Stimulated activated CD4-positive, alpha-beta T cell treated with anti-CD3 and anti-CD28 coated beads, Interleukin-1b, Interleukin-23, amount 100 ng/mL, for 1 hour (primary cell): ENCODE measurements at places on chromosomes 3 and 15.

DNA sequence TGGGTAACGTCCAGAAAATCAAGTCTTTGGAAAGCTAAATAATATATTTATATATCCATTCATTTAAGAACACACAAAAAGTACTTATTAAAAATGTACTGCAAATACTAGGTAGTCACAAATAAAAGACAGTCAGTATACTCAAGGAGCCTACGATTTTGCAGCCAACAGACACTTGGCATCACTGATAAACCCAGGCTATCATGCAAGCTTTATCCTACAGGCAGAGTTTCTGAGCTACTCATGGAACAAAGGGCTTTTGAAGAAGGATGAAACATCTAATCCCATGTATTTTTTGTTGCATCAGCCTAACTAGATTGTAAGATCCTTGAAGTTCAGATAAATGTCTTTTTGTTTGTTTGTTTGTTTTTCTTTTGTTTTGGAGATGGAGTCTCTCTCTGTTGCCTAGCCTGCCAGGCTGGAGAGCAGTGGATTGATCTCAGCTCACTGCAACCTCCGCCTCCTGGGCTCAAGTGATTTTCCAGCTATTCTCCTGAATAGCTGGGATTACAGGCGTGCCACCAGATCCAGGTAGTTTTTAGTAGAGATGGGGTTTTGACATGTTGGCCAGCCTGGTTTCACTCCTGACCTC, 319.4 kb upstream of the MDFIC2 start:
- no peak for DNase-seq

- no peak for DNase-seq
Measured at GRCh38 chr15:92149029-92149428, 244.7 kb upstream of the ST8SIA2 start.

DNA sequence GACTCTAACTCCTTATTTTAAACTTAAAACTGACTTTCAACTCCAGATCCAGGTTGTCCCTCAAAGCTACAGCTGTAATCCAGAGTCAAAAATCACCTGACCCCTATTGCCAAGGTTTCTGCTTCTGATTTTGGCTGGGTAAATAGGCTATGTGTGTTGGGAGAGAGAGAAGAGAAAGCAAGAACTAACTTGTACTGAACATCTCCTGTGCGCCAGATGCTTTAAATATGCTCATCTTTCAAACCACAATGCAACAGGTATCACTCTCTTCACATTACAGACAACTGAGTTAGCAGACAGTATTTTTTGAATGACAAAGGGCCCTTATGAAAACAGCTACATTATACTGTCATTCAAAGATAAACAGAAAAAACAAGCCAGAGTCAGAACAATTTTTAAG, 7.0 kb downstream of the WWTR1 start:
- DNase-seq = no peak

DNA sequence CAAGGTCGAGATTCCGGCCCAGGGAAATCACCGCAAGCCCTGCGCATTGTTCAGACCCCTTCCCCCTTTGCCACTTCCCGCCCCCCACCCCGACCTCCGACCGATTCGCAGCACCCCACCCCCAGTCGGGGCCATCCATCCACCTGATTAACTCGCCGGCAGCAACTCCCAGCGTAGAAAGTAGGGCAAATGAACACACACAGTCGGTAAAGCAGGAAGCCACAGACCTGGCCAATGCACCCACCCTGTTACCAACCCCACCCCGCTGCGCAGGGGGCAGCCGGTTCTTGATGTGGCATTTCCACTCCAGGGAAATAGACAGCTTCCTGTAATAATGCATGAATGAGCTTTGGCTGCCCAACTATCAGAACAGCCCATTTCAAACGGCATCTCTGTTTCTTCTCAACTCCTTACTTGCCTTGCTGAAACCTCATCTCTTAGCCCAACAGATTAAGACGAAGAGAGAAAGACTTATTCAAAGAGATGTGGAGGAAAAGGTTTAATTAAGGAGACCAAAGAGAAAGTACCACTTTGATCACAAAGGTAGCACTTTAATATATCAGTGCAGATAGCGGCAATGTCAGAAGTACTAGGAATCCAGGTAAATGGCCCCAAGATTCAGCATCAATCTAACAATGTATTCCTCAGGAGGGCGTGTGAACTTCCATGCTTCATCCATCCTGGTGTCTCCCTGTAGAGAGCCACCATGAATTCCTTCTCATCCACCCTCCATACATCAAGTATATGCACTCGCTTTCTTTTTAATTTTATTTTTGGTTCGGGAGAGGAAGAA, 1.9 kb downstream of the TNIK start:
- DNase-seq = no peak

GRCh38 chr3:21798356-21799088, 47.5 kb upstream of the ZNF385D start:
- DNase-seq = no peak

DNA sequence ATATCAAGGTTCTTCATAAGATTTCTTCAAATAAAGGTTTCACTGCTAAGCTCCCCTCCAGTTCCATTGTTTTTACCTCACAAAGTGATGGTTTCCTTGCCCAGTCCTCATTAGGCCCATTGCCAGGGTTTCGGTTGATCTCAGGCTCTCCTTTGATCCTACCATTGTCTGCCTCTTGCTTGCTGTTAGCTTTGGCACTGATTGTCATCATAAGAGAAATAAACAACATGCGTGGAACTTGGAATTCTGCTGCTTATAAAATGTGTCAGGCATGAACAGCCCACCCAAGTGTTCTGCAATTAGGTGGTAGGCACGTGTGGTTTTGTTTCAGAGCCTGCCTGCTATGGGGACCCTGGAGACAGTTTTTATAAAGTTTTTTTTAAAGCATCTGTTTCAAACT, 107.6 kb upstream of the BFSP2 start:
- DNase-seq = no peak

GRCh38 chr3:119841808-119842471, 60.0 kb downstream of the NR1I2 start:
- DNase-seq = no peak
